ENCODE measurements at places on chromosomes 4 and X. TPM values are rescaled to one million over a fixed set of nuclear protein-coding genes. Genes with fewer than 3 reads are reported as not detected.

DNA sequence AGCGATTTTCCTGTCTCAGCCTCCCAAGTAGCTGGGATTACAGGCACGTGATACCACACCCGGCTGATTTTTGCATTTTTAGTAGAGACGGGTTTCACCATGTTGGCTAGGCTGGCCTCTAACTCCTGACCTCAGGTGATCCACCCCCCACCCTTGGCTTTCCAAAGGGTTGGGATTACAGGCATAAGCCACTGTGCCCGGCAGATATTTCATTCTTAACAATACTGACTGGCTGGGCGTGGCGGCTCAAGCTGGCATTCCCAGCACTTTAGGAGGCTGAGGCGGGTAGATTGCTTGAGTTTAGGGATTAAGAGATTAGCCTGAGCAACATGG lies 1.3 kb downstream of the PQBP1 start:
- no peak for DNase-seq

DNA sequence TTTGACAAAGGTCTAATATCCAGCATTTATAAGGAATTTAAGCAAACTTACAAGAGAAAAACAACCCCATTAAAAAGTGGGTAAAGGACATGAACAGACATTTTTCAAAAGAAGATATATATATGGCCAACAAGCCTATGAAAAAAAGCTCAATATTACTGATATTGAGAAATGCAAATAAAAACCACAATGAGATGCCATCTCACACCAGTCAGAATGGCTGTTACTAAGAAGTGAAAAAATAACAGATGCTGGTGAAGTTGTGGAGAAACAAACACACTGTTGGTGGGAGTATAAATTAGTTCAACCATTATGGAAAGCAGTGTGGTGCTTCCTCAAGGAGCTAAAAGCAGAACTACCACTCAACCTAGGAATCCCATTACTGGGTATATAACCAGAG lies 91.6 kb upstream of the EFHC2 start:
- no peak for DNase-seq

DNA sequence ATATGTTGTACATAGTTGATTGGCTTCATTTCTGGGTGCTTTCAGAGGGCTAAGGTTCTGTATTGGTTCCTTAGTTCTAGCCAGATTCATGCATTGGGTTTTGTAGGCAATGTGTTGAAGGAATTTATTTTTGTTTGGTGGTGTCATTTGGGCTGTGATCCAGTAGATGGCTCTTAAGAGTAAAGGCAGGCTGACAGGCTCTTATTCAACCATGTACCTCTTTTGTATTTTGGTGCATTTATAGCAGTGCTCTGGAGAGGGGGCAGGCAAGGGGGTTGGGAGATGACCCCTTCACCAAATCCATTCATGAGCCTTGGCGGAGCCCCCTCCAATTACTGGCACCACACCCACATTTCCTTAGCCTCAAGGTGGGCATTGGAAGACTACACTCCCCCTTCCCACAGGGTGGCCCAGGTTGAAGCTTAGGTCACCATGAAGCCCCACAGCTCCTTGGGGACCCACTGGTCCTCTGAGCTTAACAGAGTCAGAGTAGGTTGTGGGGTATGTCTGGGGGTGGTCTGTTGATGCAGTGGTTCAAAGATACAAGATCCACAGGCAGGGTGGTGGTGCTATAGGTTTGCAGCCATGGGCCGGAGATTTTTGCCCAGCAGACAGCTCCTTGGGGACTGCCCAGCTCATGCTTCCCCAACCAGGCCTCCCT lies 143.0 kb upstream of the GNPDA2 start:
- DNase-seq = no peak

DNA sequence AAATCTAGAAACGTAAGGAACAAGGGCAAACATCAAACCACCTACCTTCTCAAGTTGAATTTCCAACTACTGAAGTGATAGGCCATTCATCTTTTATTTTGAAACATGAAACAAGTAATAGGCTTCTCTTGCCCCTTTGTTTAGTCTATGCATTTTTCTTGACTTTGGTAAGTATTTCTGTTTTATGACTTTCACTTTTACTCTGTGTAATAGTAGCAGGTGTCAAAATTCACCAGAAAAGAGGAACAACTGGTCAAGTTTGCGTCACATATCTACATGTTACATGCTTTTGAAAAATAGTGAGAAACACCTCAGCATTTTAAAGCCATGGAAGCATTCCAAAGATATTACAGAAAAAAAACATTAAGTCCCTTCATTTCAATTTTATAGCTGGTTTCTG lies 157.1 kb upstream of the FTHL17 start:
- DNase-seq = no peak

DNA sequence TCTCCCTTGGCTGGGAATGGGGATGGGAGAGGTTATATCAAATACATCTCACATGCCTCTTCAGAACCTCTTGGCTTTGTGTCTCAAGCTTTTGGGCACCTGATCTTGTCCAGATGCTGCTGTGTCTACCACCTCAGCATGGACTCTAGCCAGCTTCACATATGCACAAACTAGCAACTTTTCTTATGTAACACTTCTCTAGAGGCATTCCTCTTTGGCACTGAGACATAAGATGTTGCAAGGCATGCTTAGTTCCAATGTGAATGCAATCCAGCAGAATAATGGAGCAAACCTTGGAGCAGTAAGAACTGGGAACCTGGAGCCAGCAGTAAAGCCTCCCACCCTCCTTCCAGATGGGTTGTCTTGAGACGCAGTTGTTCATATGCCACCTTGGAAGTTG lies 113.4 kb upstream of the TMEM47 start:
- DNase-seq = no peak

DNA sequence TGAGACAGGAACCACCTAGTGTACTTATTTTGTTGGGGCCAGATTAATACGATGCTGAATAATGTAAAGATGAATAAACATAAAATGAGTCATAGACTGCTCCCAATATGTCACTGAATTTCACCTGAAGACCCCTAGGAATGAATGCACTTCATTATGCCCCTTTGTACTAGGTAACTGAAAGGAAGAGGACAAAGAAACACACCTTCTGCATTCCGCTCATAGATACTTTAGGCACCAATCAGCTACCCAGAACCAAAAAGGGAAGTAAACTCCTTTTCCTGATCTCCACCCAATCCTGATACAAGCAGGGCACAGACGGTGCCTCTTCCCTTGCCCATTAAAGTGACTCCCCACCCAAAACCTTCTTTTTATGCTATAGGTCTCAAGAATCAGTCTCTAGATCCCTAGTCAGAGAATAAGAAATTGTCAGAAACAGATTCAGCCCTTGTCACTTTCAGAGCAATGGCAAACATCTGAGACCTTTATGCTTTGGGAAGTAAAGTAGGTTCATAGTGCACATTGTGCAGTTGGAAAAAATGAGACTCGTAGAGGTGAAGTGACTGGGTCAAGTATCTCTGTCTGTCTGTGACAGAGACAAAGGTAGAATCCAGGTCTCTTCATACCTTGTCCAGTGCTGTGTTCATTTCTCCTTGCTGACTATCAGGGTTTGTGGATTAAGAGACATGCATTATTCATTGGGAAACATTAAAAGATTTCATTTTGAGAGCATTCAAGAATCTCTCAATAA lies 2.3 kb downstream of the GPR174 start:
- no peak for DNase-seq

DNA sequence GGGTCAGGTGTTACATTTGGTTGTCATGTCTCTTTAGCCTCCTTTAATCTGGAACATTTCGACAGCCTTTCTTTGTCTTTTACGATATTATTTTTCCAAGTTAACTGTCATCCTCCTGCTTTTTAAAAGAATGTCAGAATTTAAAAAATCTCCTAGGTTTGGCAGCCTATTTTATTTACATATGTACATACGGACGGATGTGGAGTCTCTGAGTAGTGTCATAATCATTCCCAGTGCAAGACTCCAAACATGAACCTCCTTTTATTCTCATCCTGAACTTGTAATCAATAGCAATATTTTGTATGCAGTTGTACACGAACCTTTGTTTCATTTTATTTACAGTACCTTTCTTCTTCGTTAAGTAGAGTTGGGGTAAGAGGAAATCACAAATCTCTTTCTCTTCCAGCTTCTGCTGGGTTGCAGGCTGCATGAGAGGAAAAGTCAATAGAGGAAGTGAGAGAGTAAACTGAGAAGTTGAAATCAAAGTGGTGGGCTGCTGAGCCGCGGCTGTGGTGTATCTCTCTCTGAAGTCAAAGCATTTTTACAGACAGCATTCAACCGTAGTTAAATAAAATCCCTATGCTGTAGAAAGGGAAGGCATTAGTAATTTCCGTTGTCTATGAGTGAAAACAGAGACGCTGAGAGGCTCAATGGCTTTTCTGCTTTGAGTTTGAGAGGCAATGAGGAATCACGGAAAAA lies 53.9 kb upstream of the RPS6KA3 start:
- no peak for DNase-seq

GRCh38 chr4:188372829-188373228 lies 233.6 kb downstream of the TRIML1 start:
- no peak for DNase-seq

- no peak for DNase-seq
These were observed 40.0 kb downstream of the CDS1 start for GRCh38 chr4:84622959-84623358.

DNA sequence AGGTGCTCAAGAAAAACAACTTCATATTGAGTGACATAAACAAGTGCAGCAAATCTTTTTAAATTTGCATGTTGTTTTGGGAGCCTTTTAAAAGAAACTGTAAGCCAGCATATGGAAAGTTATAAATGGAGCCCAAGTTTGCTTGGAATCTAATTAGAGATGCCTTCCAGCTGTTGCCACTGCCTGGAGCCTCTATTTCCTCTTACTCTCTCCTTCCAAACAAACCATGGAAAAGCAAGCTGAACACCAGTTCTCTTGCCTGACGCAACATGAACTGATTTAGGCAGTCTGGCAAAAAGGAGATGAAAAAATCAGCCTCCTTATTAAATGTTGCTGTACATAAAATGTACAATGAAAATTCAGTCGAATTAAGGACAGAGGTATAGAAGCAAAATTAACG lies 21.5 kb downstream of the ARSJ start:
- no peak for DNase-seq

DNA sequence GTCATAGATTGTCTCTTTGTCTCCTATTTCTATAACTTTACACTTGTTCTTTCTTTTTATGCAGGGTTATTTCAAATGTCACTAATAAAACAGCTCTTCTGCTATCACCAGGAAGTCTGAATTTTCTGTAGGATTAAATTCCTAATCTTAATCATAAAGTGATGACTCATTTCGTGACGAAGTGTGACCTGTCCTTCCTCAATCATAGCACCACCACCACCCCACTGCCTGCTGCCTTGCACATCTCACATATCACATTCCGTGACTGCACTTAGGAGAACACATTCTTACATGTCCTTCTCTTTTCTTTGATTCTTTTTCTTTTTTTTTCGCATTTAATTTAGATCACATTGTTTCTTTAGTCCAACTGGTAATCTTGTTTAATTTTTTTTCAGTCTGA lies 57.7 kb upstream of the UGT2B7 start:
- no peak for DNase-seq

DNA sequence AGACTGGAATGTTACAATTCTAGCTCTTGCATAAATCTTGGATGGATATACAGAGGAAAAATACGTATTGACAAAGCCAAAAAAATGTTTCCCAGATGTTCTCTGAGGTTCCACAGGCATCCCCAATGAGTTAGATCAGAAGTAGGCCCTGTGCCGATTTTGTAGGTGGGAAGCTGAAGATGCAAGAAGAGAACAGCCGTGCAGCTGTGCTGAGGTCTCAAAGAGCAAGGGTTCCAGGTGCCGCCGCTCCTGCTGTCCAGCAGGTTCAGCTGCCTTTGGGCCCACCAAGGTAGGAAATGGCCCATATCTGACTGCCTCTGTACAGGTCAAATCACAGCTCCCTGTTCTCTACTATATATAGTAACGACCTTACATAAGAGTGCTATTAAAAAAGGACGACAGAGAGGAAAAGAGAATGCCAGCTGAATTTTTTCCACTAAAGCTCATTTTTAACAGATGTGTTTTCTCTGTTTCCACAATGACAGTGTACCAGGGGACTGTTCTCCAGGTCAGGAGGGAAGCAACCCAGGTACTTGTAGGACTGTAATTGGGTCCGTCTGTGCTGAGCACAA lies 155.6 kb downstream of the CBR4 start:
- DNase-seq = no peak

- no peak for DNase-seq
These were observed 56.3 kb downstream of the ZAR1 start for GRCh38 chr4:48546336-48546735.

DNA sequence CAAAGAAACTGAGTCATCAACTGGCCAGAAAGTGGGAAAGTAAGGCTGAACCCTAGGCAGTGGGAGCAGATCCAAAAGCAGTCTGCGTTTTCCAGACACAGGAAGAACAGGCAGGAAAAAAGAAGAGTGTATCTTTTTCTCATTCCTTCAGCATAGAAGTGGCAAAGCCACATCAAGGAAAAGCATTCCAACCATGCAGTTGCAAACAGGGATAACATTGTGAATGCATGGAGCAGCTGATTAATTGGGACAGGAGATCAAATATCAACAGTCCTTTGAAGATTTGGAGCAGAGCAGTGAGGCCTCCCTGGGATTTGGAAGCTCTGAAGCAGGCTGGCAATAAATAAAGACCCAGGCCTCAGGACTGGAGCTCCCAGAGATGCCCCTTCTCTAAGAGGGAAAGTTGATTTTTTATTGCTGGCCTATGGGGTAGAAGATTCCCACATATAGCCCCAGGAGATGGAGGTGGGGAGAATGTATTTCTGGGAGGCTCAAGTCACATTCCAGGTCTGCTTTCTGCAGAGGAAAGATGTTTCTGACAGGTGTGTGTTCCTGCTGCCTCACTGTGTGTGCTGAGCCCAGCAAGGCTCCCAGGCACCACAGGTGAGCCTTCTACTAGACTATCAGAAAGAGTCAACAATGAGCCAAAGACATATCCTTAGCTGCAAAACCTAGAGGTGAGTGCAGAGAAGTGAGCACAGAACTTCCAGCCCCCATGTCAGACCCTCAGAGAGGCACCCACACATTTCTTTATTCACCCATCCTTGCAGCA lies 222.5 kb downstream of the RAB28 start:
- DNase-seq = no peak

DNA sequence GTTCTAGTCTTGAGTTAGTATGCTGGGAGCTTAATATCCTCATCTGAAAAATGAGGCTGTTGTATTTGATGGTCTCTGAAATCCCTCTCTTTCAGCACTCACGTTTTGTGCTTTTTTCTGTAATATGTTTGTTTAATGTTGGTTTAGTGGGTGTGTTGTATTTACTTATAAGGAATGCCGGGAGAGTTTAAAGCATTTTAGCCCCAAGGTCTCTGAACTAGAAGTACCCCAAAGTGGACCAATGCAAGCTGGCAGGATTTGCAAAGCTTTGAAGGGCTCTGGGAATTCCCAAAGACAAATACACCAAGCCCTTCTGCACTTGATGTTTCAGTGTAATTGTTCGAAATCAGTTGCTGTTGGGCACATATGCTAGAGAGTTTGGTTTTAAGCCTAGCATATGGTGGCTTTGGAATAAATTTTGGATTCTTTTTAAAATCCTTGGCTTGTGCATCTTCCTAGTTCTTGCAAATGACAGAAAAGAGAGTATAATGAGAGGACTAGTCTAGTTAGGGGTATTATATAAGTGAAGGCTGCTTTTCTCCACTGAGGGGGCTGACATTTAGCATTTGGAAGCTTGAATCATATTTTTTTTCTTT lies 371.4 kb upstream of the BOD1L1 start:
- DNase-seq = no peak

The NXF2 gene
- total RNA-seq = not detected

The NOP14 gene
- total RNA-seq = 43.6 TPM

The TLR8 gene
- not detected for total RNA-seq

The HELT gene
- total RNA-seq = not detected

The GAGE1 gene
- not detected for total RNA-seq

The MAGEA12 gene
- not detected for total RNA-seq

The EXOC1L gene
- total RNA-seq = not detected

The TGIF2LX gene
- not detected for total RNA-seq

The SYTL4 gene
- 30.6 TPM for total RNA-seq

The TEX13C gene
- total RNA-seq = not detected
